Endodermal cell (in vitro differentiated cells): ENCODE measurements at places on chromosomes 4 and X.

- no peak for DNase-seq
These were observed 79.3 kb downstream of the FRAS1 start for GRCh38 chr4:78136109-78137081.

DNA sequence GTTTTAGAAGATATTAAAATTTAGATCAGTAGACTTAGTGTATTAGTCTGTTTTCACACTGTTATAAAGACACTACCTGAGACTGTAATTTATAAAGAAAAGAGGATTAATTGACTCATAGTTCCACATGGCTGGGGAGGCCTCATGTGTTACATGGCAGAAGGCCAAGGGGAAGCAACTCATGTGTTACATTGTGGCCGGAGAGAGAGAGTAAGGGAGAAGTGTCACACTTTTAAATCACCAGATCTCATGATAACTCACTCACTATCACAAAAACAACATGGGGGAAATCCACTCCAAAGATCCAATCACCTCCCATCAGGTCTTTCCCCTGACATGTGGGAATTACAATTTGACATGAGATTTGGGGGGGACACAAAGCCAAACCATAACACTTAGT lies 1159.7 kb upstream of the PCDH7 start:
- no peak for DNase-seq

DNA sequence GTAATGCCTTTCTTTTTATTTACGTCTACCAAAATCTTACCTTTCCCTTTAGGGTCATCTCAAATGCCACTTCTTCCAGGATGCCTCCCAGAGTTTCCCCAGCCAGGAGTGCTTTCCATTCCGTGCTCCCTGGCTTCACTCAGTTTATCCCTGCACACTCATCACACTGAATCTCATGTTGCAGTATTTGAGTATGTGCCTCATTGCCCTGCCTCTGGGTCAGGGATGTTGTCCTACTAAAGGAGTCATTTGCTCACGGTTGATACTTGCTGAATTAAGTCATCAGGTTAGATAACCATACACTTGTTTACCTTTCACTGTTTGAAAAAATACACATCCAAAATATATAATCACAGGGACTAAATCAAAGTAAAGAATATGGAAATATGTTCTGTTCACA lies 356.2 kb upstream of the GATB start:
- no peak for DNase-seq

DNA sequence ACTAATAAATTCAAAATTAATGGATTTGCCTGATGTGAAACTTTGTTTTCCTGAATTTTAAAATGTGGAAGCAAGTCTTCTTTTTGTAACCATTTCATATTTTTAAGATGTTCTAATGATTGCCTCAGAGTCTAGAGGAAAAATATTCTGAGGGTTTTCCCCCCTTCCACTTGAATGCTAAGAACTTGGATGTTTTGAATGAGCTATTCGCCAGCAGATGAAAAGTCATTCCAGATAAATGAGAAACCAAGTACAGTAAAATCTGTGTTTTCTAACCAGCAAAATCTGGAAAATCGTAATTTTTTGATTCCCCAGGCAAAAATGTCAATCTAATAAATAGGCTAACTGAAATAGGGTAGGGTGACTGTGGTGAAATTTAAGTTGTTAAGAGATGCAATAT lies 45.6 kb downstream of the SLIT2 start:
- DNase-seq: no peak

GRCh38 chr4:125681240-125681639 lies 366.5 kb downstream of the FAT4 start:
- DNase-seq: no peak

DNA sequence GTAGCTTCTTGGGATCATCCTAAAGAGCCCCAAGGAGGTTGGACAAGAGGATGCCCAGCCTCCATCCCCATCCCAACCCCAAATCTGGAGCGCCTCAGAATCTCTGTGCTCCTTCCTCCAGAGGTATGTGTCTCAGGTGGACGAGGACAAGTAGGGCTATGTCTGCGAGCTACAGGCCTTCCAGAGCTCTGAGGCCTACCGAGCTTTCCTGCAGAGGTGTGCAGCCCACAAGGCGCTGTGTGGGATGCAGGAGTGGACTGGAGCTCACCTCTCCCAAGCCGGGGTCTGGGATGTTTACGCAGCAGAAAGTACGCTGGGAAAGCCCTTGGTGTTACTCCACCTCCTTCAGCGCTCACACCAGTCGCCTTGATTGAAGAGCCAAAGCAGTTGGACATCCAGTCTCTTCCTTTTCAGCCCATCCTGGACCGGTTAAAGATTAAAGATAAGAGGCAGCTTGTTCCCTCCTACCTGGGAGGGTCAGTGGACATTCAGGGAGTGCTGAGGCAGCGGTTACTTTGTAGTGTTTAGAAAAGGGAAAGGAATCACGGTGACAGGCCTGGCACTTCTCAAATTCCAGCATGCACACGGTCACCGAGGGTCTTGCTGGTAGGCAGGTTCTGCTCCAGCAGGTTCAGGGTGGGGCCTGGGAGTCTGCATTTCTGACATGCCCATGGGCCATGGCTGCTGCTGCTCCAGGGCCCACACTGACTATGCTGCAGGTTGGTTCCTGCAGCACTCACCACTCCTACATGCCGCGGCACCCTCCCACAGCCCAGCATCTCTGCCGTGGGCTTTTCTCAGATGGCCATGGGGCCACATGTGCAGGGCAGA lies 29.5 kb upstream of the JAKMIP1 start:
- peak; percentile 26 for DNase-seq

DNA sequence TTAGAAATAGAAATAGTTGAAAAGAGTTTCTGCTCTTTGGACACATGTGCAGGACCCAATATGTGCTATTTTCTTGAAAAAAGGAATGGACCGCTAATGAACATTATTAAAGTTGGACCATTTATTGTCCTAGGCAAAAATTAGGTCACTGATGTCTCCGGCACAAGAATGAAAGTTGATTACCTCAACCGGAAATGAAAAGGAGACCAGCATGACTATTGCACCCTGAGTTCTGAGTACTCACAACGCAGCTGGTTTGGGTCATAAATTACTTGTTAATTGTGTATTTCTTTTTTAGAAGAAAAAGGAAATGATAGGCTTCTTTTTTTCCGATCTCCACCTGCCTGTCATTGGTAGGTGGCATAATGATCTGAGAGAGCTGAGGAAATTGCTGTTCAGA lies 232.7 kb downstream of the ARHGAP24 start:
- DNase-seq: no peak

DNA sequence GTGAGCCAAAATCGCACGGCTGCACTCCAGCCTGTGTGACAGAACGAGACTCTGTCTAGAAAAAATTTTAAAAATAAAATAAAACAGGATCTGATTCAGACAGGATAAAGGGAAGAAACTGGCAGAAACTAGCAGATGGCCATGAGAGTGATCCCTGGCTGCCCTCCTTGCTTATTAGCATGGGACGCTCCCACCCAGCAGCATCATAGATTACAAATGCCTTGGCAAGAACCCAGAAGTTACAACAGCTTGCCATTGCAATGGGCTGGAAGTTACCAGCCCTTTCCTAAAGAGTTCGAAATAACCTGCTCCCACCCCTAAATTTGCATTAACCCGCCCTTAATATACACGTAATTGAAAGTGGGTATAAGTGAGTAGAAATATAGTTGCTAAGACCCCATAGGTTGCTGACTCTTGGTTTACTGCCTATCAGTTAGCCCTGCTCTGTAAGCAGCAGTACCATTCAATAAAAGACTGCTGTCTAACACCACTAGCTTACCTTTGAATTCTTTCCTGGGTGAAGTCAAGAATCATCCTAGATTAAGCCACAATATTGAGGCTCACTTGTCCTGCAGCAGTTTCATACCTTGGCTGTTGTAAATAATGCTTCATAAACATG lies 9.1 kb upstream of the XAGE2 start:
- no peak for DNase-seq

DNA sequence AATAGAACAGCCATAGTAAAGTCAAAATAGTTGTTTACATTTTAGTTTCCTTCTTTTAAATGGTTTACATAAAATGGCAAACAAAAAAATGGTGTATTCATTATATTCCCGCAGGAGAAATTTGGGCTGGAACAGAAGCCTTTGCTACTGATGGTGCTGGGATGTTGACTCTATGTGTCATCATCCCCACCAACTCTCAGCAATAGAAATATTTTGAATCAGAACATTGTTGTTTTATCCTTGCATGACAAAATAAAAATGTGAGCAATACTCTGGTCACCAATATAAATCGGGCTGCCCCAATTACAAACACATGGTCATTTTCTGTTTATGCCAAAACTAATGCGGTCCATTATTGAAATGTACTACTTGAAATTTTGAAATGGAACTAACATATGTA lies 1131.6 kb upstream of the PCDH7 start:
- DNase-seq: no peak

DNA sequence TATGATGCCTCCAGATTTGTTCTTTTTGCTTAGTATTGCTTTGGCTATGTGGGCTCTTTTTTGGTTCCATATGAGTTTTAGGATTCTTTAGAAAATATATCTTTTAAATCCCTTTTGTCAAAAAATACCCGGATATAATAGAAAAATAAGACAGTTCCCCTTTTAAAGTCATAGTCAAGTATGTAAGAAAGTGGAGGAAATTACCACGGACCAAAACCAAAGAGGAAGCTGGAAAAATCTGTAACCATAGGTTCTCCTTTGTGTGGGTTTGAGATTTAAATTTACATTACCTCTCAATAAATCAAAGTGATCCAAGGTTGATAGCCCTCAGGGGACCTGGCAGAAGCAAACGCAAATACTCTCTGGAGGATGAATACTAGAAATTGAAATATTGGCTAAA lies 58.3 kb upstream of the PACRGL start:
- no peak for DNase-seq

DNA sequence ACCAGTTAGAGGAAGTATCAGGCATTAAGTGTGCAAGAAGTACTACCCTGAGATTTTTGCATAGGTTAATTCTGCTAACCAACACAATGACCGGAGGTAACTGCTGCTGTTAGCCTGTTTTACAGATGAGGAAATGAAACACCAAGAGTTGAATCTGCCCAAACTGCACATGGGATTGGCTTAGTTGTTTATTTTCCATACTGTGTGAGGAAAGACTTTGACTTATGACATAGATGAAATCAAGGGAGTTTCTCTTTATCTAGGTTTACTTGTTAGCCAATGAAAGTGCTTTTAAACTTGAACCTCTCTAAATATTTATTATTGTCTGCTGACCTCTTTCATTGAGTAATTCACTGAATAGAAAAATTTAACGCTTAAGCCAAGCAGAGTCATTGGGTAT lies 10.3 kb downstream of the GUCY1B1 start:
- DNase-seq: no peak

DNA sequence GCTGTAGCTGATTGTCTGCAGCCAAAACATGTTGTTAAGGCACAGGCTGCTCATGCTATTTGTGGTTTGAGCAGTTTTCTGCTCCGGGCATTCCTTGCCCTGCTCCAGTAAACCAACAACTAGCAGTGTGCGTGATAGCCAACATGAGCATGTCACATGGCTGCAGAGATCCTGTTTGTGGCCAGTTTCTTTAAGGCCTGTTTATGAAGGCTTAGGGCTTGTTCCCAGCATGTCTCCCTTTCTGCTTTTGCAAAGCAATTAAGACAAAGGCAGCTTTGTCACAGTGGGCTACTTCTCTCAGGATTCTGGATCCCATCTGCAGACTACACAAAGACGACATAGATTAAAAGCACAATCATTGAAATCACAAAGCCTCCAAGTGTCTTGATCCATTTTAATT lies 160.5 kb downstream of the ZNF518B start:
- DNase-seq: peak; percentile 53

DNA sequence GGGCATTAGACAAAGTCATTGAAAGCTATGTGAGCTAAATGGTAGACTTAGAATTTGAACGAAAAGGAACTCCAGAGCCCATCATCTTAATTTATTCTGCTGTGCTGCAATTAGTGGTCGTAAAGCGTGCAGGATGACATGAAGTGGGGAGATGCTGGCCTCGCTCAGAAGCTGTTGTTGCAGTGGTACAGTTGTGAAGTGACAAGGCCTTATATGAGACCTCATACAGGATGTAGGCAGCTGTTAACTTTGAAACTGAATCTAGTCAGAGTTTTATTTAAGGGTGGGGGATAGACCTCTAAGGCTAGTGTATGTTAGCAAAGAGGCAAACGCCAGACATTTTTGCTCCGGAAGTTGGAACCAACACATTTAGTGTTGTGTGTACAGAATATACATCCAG lies 13.4 kb downstream of the KLF3 start:
- peak; percentile 10 for DNase-seq

- DNase-seq: no peak
These were observed 173.7 kb downstream of the RPA4 start for GRCh38 chrX:97057349-97057909.

DNA sequence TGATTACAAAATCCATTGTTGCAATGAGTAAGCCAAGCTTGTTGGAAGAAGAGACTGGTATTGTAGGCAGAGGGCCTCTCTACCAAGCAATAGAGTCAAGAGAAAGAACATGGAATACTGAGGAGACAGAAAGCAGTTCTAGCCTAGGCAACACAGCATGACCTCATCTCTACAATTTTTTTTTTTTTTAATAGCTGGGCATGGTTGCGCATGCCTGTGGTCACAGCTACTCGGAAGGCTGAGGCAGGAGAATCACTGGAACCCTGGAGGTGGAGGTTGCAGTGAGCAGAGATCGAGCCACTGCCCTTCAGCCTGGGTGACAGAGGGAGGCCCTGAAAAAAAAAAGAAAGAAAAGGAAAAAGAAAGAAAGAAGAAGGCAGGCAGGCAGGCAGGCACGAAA lies 11.7 kb upstream of the ZBTB33 start:
- DNase-seq: no peak

GRCh38 chr4:38442073-38442788 lies 221.8 kb upstream of the KLF3 start:
- no peak for DNase-seq

- DNase-seq: no peak
These were observed 44.3 kb downstream of the CNGA1 start for GRCh38 chr4:47972181-47972580.

DNA sequence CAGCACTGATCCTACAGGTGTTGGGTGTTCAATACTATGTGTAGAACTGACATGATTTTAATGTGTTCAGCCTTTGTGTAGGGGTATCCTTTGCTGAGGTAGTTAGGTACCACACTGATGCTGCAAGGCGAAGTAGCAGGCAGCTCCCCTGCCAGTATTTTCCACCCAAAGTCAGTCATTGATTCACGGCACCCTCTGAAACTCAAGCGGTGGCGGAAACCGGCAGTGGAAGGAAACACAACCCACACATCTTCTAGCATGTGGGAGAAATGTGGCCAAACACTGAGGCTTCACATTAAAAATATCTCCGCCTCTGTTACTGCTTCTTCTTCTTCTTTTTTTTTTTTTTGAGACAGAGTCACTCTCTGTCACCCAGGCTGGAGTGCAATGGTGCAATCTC lies 126.3 kb downstream of the AASDH start:
- DNase-seq: no peak

GRCh38 chr4:39908284-39908683 lies 69.4 kb downstream of the PDS5A start:
- DNase-seq: no peak

DNA sequence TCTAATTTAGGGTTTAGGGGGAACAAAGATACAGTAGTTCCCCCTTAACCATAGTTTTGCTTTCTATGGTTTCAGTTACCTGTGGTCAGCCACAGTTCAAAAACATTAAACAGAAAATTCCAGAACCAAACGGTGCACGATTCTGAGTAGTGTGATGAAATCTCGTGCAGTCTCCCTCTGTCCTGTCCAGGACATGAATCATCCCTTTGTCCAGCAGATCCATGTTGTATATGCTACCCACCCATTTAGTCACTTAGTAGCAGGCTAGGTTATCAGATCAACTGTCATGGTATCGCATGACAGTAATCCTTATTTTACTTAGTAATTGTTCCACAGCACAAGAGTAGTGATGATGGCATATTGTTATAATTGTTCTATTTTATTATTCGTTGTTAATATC lies 556.1 kb downstream of the IL1RAPL1 start:
- no peak for DNase-seq

GRCh38 chrX:25049357-25049756 lies 33.6 kb upstream of the ARX start:
- no peak for DNase-seq
